Amniotic stem cell (primary cell): ENCODE measurements at places on chromosomes 6 and 20.

GRCh38 chr6:28371706-28372451 is 22.1 kb downstream of the ZKSCAN3 start:
- no peak for DNase-seq

- DNase-seq = no peak
These were observed 118.6 kb downstream of the EDN1 start for GRCh38 chr6:12408752-12409151.

- DNase-seq = no peak
These were observed 405.5 kb upstream of the SULF2 start for GRCh38 chr20:48190757-48191156.

GRCh38 chr6:112665114-112665513 is 318.0 kb downstream of the RFPL4B start:
- DNase-seq = no peak

GRCh38 chr6:25713824-25714223 is 40.7 kb upstream of the SLC17A4 start:
- DNase-seq = no peak

DNA sequence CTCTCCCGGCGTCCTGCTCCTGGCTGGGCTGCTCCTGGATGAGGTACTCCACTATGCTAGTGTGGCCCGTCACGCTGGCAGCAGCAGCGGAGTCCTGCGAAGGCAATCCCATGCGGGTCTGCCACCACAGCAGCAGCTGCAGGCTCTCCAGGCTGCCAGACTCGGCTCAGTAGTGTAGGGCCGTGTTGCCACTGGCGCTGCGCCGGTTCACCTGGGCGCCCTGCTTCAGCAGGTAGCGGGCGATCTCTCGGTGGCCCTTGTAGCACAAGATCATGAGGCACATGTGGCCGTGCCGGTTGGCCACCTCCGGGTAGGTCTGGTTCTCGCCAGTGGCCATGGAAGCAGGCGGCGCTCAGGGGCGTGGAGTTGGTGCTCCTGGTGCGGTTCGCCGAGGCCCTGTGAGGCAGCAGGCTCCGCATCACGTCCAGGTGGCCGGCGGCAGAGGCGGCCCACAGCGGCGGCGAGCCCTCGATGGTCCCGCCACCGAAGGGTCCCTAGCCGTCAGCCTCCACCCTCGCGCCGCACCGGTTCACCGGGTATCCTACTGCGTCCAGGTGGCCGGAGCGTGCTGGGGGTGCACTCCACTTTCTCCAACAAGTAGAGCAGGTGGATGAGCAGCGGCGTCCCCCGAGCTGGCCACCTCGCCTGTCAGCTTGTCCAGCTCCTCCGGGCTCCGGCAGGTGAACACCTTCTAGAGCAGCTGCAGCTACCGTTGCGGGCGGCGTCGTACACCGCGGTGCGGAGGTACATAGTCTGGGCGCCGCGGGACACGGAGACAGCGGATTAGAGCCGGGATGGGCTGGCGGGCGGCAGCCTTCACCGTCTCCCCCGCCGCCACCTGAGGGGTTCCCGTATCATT is 19.8 kb downstream of the RFPL4B start:
- no peak for DNase-seq

GRCh38 chr6:158322724-158323560 is 10.7 kb downstream of the TULP4 start:
- no peak for DNase-seq

- DNase-seq = no peak
These were observed 84.6 kb downstream of the FYN start for GRCh38 chr6:111788379-111789276.
